ENCODE measurements at places on chromosomes 6 and 20. TPM values are rescaled to one million over a fixed set of nuclear protein-coding genes. Genes with fewer than 3 reads are reported as not detected.

DNA sequence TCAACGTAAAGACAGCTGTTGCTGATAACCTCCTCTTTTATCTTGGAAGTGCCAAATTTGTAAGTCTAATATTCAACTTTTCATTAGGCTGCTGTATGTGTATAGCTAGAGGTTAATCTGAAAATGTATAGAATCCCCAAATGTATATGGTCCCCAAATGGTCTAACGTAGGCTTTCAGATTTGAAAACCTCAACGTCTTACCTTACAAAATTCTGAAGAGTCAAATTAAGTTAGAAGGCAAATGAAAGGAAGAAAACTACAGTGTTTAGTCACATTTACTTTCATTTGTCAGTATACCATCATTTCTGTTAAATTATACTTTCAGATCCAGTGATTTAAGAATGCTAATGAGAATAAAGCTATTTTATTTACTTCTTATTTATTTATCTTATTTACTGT lies 256.9 kb downstream of the ARHGAP18 start:
- DNase-seq, result no peak

DNA sequence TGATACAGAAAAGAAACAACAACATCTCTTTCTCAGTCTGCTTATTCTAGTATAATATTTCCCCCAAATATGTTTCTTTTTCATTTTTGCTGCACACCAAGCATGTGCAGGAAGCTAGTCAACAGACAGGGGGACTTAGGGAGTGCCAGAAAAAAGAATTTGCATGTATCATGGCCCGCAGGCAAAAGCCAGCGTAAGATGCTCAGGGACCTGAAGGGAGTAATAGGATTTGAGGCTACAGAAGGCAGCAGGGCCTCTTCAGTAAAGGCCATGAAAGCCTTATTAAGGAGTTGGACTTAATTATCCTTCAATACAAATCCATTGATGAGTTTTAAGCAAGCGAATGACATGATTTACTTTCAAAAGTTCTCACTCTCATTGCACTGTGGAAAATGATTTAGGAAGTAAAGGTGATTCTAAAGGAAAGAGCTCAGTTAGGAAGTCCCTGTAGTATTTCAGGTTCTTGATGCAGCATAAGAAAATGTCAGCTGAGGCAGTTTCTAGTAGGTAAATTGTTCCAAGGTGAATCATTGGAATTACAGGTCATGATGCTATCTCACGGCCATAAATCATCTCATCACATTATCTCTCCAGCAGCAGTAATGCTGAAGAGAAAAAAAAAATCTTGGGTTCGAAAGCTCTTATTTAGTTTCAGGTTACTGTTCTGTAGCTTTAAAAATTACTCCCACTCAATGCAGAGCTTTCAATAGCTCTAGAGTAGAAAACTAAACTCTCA lies 94.8 kb downstream of the PTCHD4 start:
- no peak for DNase-seq

- peak; percentile 57 for DNase-seq
Measured at GRCh38 chr20:38872036-38872435, 54.2 kb upstream of the FAM83D start.

GRCh38 chr6:90233994-90234393 lies 62.6 kb downstream of the BACH2 start:
- DNase-seq, result no peak

GRCh38 chr6:143694560-143694959 lies 16.8 kb downstream of the PHACTR2 start:
- DNase-seq, result no peak

GRCh38 chr20:58840816-58841538 lies 9.7 kb downstream of the GNAS-AS1 start:
- DNase-seq, result no peak

Gene RBL1
- 5.8 TPM for total RNA-seq

DNA sequence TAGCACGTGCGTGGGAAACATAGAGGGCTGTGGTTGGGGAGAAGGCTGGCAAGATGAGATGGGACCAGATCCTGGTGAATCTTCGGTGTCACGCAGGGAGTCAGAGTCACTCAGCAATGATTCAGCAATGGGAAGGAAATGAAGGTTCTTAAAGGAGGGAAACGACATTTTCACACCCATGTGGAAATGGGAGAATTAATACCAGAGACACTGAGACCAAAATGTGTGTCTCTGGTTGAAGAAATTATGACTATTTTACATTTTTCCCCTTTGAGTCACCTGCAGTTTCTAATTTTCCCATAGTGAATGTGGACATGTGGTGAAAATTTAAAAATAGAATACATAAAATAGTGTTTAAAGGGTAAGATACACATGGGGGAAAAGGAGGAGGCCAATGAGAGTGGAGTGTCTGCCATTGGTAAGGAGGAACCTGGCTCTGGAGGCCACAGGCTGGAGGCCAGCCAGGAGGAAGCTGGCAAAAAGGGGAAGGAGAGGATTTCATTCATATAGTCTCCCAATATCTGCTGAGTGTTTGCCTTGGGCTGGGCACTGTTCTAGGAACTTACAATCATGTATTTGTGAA lies 17.5 kb downstream of the NRN1 start:
- no peak for DNase-seq

- DNase-seq, result no peak
Measured at GRCh38 chr6:99711925-99712324, 105.3 kb downstream of the PRDM13 start.

DNA sequence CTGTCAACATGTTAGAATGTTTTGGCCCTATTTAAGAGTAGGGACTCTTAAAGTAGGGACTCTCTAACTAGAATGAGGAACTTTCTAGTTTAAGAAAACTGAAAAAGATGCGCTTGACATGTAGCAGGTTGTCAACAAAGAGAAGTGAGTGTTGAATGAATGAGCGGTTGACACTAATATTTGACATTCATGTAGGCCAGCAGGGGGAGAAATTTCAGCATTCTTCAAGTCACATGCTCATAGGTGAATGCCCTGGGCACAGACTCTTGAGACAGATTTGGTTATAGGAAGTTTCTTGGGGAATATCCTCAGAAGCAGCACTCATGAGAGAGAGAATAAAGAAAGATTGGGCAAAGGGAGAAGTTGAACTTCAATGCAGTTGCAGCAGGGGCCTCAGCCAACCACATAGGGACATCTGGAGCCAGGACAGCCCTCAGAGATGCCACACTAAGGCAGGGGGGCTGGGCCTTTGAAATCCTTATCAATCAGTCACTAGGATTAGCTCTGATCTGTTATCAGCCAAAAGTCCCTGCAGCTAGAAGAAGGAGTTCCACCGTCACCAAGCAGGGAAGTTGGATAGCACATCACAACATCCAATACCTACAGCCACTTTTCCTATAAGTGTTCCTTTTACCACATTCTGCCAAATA lies 145.1 kb upstream of the FKBP1C start:
- peak; percentile 21 for DNase-seq

GRCh38 chr20:58650776-58651558 lies at the start of gene STX16:
STX16 (plus strand) TSS chr20:58651283; CDS start chr20:58652007, 724 bp downstream.
- peak; percentile 65 for DNase-seq

- no peak for DNase-seq
Measured at GRCh38 chr6:4021854-4022695, 56.9 kb downstream of the FAM217A start.

Gene AVP
- not detected for total RNA-seq

Gene BCAS1
- 0.17 TPM for total RNA-seq

- DNase-seq, result no peak
Measured at GRCh38 chr20:3651204-3651962, 11.8 kb downstream of the GFRA4 start.

- DNase-seq, result no peak
Measured at GRCh38 chr20:19406381-19406780, 193.9 kb downstream of the SLC24A3 start.

GRCh38 chr6:165686596-165687365 lies 23.7 kb upstream of the PDE10A start:
- DNase-seq, result no peak

DNA sequence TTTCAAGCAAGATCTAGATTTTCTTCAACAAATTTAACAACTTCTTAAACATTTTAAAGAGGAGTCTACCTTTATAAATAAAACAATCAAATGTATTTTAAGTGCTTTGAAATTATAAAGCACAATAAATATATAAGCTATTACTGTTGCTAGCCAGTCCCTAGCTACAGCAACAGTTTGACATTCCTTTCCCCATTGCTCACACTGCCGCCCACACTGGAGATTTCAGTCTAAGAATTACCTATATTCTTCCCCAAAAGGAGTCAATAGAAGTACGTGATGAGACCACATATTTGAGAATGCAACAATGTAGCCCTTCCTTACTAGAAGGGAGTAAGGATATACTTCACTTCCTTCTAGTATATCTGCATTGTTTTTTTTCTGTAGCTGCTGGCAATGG lies 65.3 kb upstream of the RNF146 start:
- peak; percentile 83 for DNase-seq

DNA sequence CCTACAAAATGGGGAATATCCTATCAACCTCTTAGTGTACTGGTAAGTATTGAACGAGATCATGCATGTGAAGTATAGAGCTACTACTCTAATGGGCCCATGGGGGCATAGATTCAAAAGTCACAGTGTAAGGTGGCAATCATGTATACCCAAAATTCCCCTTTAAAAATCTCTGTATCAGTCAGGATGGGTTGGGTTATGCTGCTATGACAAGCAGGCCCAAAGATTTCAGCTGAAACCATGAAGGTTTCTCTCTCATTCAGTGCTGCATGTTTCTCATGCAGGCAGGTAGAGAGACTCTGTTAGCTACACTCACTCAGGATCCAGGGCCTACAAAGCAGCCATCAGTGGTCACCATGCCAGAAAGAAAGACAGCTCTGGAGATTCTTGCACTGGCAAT lies 166.6 kb downstream of the MAFB start:
- DNase-seq, result no peak

DNA sequence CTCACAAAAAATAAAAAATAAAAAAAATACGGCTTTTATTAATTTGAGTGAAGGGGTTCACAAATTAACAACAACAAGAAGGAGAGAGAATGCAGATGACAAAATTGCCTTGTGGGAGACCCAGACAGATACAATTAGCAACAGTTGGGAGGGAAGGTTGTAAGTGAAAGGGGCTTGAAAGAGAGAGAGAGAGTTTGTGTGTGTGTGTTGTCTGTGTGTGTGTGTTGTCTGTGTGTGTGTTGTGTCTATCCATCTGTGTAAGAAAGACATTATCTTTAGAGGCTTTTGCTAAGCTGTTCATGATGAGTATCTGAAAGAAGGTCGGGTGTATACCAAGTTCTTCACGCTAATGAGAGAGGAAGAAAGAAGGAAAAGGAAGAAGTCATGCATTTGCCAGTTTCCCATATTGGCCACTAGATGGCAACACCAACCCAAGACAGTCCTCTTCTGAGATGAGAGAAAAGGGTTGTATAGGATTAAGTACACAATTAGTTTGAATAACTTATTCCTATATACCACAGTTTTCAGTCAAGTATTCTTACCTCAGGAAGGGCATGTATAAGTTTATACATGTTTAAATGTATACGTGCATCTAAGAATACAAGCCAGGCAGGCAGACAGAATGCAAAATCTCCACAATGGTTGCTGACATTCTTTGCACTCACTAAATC lies 63.7 kb upstream of the CD2AP start:
- peak; percentile 82 for DNase-seq

GRCh38 chr20:40945754-40946450 lies 82.7 kb upstream of the TOP1 start:
- peak; percentile 2 for DNase-seq

Gene FAM83C
- total RNA-seq, result not detected

Gene NR2E1
- total RNA-seq, result not detected

DNA sequence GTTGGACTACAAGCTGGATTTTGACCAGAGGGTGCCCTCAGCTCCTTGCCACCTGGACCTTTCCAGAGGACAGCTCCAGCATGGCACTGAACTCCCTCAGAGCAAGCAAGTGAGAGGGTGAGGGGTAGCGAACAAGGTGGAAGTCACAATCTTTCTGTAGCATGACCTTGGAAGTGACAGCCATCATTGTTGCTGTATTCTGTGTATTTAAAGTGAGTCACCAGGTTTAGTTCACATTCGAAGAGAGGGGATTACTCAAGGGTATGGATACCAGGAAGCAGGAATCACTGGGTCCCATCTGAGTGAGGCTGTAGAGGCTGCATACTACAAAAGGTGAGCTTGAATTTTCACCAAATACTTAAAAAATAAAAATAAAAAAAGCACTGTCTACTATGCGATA lies 280.0 kb upstream of the SPTLC3 start:
- peak; percentile 21 for DNase-seq

- peak; percentile 82 for DNase-seq
Measured at GRCh38 chr6:157068691-157069324, 254.5 kb downstream of the TMEM242 start.

- no peak for DNase-seq
Measured at GRCh38 chr20:62160876-62161275, 17.3 kb downstream of the SS18L1 start.

GRCh38 chr6:22886650-22887581 lies 317.6 kb downstream of the HDGFL1 start:
- peak; percentile 81 for DNase-seq

Gene CST2
- not detected for total RNA-seq

Gene PTK7
- total RNA-seq, result 81.3 TPM

DNA sequence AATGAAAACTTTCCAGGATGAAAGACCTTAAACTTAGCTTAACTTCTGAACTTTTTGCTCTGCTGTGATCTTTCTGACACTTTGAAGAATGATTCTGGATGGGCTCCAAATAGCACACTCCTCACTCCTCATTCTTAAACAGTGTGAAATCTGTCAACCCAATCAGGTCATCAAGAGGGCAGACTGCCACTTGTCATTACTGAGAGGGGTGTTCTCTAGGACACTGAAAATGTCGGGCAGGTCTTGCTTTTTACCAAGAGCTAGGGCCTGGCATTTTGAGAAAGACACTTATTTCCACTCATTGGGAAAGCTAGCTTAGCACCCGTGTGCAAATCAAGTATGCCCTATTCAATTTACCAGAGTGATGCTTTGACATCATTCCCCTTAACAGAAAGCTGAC lies 122.2 kb downstream of the MTFR2 start:
- peak; percentile 42 for DNase-seq

GRCh38 chr6:109513571-109514071 lies 30.6 kb upstream of the ZBTB24 start:
- peak; percentile 36 for DNase-seq

- DNase-seq, result no peak
Measured at GRCh38 chr6:158061361-158061708, 79.7 kb downstream of the SYNJ2 start.

DNA sequence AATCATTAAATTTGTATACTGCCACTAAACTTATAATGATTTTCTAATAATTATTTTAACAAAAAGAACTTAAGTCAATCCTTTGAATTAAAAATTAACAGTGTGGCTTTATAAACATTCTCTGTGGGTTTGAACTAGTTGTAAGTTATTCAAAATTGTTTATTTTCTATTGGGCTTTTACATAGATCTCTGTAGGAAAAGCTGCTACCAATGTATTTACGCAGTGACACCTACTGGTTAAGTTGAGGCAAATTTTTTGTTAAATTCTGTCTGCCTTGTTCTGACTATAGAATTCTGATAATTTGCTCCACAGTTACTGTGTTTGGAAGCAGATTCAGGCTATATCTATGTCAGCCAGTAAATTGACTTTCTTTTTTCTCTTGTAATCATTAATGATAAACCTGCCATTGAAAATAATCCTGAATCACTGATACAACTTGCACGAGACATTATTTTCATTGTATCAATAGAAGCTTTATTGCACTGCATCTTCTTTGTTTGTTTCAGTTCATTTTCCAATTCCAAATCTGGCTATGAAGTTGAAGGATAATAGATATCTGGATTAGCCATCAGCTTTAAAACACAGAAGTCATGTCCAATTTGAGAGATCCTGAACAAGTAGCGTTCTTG lies 66.0 kb upstream of the UTRN start:
- DNase-seq, result peak; percentile 73

GRCh38 chr20:61886721-61887595 lies 178.7 kb downstream of the TAF4 start:
- DNase-seq, result peak; percentile 19

GRCh38 chr20:45833030-45833882 lies at the start of gene SNX21:
SNX21 (plus strand) TSS chr20:45833799; CDS start chr20:45833920, 121 bp downstream.
- peak; percentile 81 for DNase-seq

All from renal cortical epithelial cell (primary cell).